Stimulated activated CD4-positive, alpha-beta T cell treated with anti-CD3 and anti-CD28 coated beads, Interleukin-1b, Interleukin-23, amount 100 ng/mL, for 48 hours (primary cell): ENCODE measurements at places on chromosomes 3 and 15.

DNA sequence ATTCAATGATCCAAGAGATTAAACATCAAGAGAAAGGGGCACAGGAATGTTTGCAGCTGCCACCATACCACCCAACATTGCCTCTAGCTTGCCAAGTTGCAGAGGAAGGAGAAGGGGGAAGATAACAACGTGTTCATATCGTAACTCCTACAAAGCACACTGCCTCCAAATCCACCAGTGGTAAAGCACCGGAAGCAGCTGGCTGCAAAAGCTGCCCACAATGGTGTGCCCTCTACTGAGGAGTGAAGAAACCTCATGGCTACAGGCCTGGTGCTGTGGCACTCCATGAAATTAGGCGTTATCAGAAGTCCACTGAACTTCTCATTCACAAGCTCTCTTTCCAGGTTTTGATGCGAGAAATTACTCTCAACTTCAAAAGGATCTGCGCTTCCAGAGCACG lies 263.9 kb upstream of the STT3B start:
- DNase-seq: no peak

DNA sequence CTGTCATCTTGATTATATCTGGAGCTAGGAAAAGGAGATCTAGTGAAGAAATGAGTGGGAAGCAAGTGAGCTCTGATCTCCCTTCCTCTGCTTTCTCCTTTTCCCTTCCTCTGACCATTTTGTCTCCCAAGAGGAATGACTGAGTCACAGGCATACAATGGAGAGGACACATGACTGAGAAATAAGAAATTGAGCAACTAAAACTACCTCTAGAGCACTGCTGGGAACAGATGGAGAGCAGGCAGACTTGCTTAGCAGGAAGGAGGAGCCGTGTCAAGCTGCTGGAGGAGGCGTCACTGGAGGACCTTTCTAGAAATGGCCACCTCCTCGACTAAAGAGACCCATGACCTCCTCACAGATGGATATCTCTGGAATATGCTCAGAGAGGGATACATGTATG lies 66.9 kb upstream of the MYO5C start:
- no peak for DNase-seq

DNA sequence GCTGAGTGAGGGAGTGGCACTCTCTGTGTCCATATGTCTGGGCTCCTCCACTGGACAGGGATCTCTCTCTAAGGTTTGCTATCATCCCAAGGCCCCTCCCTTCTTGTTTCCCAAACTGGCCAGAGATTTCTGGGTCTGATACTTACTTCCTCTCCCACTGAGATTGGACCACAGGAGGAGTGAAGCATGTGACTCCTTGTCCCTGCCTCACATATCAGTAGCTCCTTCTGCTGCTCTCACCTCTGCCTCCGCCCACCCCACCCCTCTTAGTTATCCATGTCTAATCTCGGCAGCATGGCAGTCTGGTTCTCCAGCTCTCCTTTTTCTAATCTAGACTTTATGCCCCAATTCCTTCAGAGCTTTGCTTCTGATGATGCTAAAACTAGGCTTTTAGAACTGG lies 223.1 kb downstream of the RPLP1 start:
- DNase-seq: no peak

DNA sequence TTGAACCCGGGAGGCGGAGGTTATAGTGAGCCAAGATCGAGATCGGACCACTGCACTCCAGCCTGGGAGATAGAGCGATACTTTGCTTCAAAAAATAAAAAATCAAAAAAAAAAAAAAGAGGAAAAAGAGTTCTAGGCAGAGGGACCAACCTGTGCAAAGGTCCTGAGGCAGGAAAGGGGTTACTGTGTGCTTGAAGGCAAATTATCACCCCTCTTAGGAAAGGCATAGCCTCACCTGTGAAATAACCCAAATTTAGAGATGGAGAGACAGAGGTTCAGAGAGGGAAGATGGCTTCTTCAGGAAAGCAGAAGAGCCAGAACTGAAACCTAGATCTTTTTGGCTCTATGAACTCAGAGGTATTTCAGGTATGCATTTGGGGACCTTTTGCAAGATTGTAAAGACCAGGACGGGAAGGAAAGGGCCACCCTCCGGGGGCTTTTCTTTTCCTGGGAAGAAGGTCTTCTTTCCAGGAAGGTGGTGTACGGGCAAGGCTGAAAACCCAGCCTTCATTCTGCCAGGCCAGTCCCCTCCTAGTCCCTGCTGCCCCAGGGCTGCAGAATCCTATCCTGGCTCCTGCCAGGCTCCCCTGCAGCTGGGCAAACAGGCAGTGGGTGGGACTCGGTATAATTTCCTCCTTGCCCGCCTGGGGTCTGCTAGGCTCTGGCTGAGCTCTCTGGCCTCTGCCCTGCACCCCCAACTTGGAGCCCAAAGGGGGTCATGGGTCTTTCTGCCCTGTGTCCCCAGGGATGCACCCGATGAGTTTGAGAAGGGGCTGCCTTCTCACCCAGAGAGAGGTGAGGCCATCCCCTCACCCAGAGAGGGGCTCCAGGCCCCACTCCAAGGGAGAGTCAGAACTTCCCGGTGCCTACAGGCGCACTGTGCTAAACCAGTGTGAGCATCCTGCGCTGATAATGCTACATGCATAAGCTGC lies 14.4 kb upstream of the CSK start:
- no peak for DNase-seq

- DNase-seq: no peak
These were observed 14.2 kb downstream of the IQGAP1 start for GRCh38 chr15:90402223-90402622.

DNA sequence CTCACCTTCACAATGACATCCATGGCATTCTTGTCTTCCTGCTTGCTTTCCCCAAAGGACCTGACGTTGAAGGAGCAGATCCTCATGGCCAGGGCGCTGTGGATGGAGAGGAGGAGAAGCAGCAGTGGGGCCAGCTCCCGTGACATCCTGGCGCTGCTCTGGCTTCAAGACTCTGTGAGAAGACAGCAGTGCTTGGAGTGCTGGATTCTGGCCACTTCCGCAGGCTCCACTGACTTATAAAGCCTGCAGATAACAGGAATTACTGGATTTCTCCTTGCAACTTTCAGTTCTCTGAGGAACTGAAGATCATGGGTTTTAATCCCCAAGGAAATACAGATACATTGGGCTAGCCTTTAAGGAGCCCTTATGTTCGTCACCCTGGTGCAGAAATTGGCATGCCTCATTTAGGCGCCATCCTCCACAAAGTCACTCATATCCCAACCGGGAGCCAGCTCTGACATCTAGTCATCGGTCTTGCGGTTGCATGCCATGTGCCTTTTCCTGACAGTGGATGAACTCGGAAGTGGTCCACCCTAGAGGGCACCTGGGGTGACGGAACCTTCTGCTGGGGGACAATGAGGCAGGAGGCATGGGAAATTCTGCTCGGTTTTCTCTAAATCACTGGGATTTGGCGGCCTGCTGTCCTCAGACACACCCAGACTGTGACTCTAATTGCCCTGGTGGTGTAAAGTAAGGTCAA lies at the start of gene DNASE1L3:
DNASE1L3 (minus strand) TSS at position 212 of the 700 bp plus-strand sequence; CDS start at position 146, 66 bp downstream.
- DNase-seq: no peak
